ENCODE measurements at places on chromosomes 6 and 20. TPM values are rescaled to one million over a fixed set of nuclear protein-coding genes. Genes with fewer than 3 reads are reported as not detected.

NDUFAF4 gene
- total RNA-seq = 2.9 TPM

RAET1G gene
- not detected for total RNA-seq

EYA4 gene
- total RNA-seq = 2.7 TPM

PI16 gene
- 21.3 TPM for total RNA-seq

C20orf202 gene
- total RNA-seq = not detected

TBX18 gene
- not detected for total RNA-seq

TRAPPC3L gene
- total RNA-seq = not detected

LAMA5 gene
- 86.9 TPM for total RNA-seq

ADGRF5 gene
- total RNA-seq = 4.9 TPM

TRIM27 gene
- total RNA-seq = 87.5 TPM

NAPB gene
- 31.0 TPM for total RNA-seq

SGK2 gene
- total RNA-seq = 21.7 TPM

TAGAP gene
- not detected for total RNA-seq

DEFB132 gene
- total RNA-seq = not detected

ZNF391 gene
- total RNA-seq = 0.45 TPM

GPLD1 gene
- not detected for total RNA-seq

SLC2A10 gene
- 35.0 TPM for total RNA-seq

TREML1 gene
- total RNA-seq = not detected

BYSL gene
- total RNA-seq = 14.1 TPM

METTL24 gene
- total RNA-seq = not detected

KIFC1 gene
- total RNA-seq = not detected

SNX21 gene
- 25.2 TPM for total RNA-seq

SNRNP48 gene
- total RNA-seq = 13.4 TPM

ZBTB9 gene
- not detected for total RNA-seq

RSPO3 gene
- total RNA-seq = 8.5 TPM

DCDC2 gene
- total RNA-seq = 2.8 TPM

UNC93A gene
- not detected for total RNA-seq

ANKRD66 gene
- not detected for total RNA-seq

HMGN4 gene
- total RNA-seq = 66.6 TPM

HCRTR2 gene
- total RNA-seq = not detected

CAGE1 gene
- not detected for total RNA-seq

OR2J1 gene
- not detected for total RNA-seq

SRSF12 gene
- total RNA-seq = not detected

CCM2L gene
- total RNA-seq = 4.4 TPM

C20orf141 gene
- not detected for total RNA-seq

ANGPT4 gene
- total RNA-seq = not detected

ID4 gene
- 23.7 TPM for total RNA-seq

EBF4 gene
- 7.0 TPM for total RNA-seq

GPR6 gene
- total RNA-seq = not detected

NKAIN2 gene
- total RNA-seq = not detected

CRISP2 gene
- 0.37 TPM for total RNA-seq

VARS2 gene
- 22.7 TPM for total RNA-seq

WRNIP1 gene
- total RNA-seq = 29.7 TPM
